ENCODE measurements at places on chromosomes 2 and 18.
A peak's percentile ranks its signal among the peaks of the same experiment; 100 is the strongest.

DNA sequence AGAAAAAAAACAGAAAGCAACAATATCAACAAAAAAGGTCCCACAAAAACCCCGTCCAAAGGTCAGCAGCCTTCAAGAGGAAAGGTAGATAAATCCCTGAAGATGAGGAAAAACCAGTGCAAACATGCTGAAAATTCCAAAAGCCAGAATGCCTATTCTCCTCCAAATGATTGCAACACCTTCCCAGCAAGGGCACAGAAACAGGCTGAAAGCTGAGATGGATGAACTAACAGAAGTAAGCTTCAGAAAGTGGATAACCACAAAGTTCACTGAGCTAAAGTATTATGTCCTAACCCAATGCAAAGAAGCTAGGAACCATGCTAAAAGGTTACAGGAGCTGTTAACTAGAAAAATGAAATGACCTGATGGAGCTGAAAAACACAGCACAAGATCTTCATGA is 226.4 kb upstream of the DSEL start:
- no peak for DNase-seq

DNA sequence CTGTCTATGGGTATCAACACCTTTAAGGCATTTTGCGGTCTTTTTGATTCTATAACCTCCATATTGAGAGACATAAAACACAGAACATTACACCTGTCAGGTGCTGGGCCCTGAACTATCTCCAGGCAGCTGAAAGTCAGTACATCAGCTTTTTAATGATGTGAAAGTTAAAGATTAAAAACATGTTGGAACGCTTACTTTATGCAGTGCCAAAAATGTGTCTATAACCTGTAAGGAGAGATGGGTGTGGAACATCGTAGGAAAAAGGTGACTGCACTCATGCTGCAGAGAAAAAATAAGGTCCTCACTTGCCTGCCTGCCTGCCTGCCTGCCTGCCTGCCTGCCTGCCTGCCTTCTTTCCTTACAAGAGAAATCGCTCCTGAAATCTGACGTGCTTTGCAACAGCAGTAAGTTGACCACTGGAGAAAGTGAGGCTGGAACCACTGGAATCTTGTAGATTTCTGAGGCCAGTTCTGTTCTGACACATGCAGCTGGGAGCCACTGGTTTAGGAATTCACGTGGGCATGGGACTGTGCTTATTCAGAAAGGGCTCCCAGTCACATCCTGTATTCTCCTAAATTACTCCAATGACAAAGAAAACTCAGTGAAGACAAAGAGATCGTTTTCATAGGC is 34.1 kb downstream of the BCL11A start:
- no peak for DNase-seq

DNA sequence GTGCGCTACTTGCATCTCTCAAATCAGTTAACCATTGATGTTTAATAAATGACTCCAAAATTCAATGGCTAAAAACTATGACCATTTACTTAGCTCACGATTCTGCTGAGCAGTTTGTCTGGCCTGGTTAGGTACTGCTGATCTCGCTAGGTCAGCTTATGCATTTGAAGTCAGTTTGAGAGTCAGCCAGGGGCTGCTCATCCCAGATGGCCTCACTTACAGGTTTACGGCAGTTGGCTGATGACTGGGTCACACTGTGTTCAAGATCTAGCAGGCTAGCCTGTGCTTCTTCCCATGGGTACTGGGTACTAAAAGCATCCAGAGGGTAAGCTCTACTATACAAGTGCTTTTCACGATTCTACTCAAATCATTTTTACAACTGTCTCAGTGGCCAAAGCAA is 122.1 kb downstream of the DLGAP1 start:
- DNase-seq: no peak

GRCh38 chr2:28855193-28855592 is 14.9 kb downstream of the TRMT61B start:
- no peak for DNase-seq

DNA sequence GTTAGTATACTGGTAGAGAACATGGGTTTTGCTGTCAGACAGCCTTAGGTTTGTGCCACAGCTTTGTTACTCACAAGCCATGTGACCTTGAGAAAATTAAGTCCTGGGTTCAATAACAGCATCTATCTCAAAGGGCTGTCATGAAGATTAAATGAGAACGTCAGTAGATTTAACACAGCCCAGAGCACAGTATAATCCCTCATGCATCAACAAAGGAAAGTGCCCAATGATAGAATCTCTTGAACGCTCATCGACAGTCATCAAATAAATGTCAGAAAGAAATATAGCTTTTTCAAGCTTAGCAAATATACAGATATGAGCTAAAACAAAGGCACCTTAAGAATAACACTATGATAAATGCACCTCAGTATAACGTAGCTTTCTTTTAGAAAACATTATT is 22.3 kb downstream of the CUL3 start:
- no peak for DNase-seq

GRCh38 chr18:64436111-64436510 is 287.2 kb upstream of the LINC00305 start:
- DNase-seq: no peak

DNA sequence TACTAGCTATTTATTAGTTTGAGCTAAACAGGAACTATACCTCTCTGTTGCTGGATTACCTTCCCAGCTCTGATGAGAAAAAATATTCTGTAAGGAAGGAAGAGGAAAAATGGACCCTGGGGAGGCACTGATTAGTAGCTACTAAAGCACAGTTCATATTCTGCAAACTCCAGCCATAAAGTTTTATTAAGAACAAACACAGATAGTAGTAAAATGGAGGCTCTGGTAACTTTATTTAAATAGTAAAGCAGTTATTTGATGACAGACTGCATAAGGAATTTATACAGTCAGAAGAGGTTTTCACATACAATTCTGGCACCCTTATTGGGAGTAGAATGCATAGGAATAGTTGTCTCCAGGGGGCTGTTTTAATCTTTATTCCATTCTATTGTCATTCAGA is 84.1 kb downstream of the XIRP2 start:
- DNase-seq: no peak

DNA sequence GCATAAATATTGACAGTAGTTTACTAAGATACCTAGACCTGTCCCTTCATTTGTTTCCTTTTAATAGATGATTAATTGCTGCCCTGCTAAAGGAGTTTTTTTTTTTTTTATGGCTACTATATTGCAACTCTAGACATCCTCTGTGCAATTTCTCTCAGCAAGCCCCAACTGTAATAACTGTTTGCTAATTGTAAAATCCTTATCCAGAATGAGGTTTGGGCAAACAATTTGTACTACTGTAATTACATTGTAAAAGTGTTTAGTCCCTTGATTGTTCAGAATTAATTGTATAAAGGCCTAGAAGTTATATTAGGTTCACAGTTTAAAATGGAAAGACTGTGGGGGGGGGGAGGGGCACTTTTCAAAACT is 3.7 kb upstream of the MEIS1 start:
- DNase-seq: no peak

GRCh38 chr2:45643543-45644542 is 7.6 kb upstream of the PRKCE start:
- peak; percentile 83 for DNase-seq

- no peak for DNase-seq
Observed at GRCh38 chr2:238151205-238151604, 7.6 kb upstream of the ERFE start.
